ENCODE measurements at places on chromosomes 11 and 22.

DNA sequence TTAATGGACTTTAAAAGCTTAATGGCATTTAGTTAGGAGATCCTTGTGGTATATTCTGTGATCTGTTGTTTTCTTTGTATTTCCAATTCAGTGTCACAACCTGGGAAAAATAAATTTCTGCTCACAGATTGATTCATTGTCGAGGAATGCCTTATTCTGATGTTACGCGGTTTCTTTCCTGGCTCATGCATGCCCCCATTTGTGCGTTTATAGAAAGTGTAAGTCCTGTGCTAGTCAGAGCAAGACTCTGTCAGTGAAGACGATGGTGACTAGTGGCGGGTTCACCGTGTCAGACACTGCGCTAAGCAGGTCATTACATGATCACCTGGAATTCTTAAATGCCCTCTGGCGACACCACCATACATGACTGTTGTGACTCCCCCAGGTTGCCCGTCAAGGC, 169.4 kb downstream of the TBC1D22A start:
- DNase-seq, result peak; percentile 95

- DNase-seq, result peak; percentile 24
Measured at GRCh38 chr11:78138291-78138690, 1.1 kb downstream of the ALG8 start.

DNA sequence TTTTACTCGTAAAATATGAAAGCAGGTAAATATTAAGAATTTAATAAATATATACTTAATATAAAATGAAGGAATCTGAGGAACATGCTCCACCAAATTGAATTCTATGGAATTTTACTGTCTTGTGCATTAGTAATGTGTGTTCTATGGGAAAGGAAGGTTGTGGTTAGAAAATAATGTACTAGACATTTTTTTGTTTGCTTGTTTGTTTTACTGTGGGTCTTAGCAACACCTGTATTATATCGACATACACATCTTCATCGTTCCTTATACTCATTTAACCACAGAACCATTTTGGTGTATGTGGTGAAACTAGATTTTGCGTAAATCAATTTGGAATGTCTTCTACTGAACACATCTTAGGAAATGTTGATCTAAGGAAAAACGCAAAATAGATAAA, 114.1 kb upstream of the MTMR2 start:
- DNase-seq, result peak; percentile 70

DNA sequence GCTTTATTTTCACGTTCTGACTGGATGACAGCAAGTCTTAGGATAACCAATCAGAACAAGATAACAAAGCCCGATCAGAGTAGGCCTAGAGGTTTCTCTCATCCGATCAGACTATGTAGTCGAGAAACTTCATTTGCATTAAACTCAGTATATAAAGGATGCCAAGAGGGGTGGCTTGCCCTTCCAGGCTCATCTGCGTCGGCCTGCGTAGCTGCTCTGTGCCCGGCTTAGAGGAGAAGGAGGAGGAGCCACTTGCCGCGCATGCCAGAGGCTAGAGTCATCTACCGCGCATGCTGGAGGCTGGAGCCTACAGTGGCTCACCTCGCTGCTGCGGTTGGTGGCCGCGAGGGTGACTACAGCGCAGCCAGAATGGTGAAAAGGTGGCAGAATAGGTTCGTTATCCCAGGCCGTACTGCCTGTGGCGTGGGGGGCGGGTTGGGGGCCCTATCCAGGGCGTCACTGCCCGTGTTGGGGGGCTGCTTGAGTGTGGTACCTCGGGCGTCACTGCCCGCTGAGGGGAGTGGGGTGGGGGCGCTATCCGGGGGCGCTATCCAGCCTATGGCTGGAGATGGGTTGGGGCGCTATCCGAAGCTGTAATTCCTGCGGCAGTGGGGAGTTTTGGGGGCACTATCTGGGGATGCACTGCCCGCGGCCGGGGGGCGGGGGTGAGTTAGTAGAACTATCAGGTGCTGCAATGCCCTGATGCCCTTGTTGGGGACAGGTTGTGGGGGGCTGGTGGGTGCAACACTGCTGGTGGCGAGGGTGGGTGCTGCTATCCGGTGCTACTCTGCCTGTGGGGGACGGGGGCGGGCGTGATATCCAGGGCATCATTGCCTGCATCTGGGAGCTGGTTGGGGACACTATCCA, at the start of gene RFPL2:
TSS of gene RFPL2 (minus strand) at position 218 of the 867 bp plus-strand sequence. CDS start 2,622 bp downstream, outside the sequence.
- DNase-seq, result peak; percentile 53

DNA sequence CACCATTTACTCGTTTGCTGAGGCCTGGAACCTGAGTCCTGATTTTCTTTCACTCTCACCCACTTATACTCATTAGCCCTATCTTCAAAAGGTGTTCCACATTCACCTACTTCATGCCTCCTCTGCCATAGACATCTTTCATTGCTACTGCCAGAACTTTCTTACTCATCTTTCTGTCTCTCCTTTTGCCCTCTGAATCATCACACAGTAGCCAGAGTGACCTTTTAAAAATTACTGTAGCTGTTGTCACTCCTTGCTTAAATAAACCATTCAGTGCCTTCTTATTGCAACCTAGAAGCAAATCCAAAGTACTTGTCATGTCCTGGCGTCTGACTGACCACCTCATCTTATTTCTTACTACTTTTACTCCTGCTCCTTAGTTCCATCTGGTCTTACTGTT, 38.2 kb downstream of the ATXN10 start:
- no peak for DNase-seq

DNA sequence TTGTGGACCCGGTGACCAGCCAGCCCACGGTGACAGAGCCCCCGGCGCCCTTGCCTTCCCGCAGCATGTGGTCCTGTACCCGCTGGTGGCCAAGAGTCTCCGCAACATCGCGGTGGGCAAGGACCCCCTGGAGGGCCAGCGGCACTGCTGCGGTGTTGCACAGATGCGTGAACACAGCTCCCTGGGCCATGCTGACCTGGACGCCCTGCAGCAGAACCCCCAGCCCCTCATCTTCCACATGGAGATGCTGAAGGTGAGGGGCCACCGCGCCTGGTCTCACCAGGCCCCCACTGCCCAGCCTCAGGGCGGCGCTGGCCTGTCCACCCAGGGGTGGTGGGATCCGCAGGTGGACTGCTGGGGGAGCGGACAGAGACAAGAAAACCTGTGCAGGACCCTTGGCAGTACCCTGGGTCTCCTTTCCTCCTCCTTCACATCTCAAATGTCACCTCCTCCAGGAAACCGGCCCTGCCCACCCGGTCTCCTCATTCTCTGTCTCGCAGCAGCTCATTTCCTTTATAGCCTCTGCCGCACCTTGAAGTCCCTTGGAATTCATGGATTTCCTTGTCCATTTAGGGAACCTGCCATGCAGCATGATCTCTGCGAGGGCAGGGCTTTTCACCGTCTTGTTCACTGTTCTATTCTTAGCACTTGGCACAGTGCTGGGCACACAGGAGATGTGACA, 6.5 kb downstream of the AIP start:
- no peak for DNase-seq

- DNase-seq, result no peak
Measured at GRCh38 chr22:28031383-28031922, 112.4 kb upstream of the PITPNB start.

DNA sequence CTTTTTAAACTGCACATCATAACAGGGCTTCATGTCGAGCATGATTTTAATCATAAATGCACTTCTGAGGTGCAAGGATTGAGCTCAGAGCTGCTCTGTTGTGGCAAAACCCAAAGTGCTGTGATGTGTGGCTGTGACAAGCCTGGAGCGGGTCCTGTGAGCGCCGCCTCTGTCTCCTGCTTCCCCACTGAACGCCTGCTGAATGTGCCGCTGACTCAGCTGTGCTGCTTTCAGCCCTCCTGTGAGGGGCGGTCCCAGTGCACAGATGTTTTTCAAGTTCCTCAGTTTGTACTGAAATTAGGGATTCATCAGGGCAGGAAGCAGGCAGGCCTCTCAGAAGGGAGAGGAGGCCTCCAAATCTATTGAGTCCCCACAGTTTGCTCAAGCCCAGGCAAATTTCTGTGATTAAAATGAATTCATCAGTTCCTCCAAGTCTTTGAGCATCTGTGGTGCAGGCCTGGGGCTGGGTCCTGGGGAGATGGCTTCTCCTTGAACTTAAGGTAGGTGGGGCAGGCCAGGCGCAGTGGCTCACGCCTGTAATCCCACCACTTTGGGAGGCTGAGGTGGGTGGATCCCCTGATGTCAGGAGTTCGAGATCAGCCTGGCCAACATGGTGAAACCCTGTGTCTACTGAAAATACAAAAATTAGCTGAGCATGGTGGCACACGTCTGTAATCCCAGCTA, 3.0 kb upstream of the GTSE1 start:
- DNase-seq, result no peak

All from foreskin keratinocyte (primary cell).